ENCODE measurements at places on chromosomes 1 and 21.

DNA sequence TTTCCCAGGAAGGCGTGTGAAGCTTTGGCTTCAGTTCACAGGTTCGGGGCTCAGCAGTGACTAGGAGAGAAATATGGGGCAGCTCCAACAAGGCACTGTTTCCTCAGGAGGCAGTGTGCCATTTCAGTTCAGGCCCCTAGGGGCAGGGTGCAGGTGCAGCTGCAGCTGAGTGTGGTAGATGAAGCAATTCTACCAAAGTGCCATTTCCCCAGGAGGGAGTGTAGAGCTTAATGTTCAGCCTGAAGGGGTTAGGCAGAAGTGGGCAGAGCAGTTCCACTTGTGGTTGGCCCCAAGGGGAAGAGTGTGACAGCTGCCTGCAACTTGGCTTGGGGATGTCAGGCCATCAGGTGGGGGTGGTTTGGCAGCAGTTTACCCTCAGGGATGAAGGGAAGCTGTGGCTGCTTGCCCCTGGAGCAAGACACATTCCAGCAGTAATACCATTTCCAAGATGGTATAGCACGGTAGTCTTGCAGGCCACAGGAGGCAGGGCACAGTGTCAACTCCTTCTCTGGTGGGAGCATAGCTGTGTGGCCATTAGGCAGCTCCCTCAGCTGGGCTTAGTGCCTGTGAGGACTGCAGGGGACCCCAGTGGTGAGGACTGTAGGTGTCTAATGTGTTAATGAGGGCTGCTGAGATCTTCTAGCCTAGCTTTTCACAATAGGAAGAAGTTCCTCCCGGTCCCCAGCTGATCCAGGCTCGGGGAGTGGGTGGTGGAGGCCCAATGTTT is 34.7 kb downstream of the RGSL1 start:
- peak; percentile 62 for DNase-seq

GRCh38 chr1:116185161-116185701 is 74.0 kb downstream of the MAB21L3 start:
- DNase-seq: no peak

DNA sequence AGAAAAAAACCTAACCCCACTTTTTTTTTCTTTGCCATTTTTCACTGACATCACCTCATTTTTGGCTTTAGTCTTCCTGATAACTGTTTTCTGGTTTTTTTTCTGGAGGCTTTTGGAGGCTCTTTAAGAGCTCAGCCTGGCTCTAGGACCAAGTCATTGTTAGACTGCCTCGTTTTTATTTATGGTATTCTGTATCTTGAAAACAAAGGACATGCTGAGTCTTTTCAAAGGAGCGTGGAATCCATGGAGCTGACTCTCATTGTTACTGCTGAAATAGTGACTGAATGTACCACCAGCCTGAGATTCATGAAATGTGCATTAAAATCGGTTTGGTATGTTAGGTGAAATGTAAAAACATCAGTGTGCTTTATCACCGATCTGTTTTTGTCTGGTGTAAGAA is 28.0 kb downstream of the RASAL2 start:
- no peak for DNase-seq

GRCh38 chr1:209344156-209344555 is 239.4 kb upstream of the CAMK1G start:
- DNase-seq: no peak

DNA sequence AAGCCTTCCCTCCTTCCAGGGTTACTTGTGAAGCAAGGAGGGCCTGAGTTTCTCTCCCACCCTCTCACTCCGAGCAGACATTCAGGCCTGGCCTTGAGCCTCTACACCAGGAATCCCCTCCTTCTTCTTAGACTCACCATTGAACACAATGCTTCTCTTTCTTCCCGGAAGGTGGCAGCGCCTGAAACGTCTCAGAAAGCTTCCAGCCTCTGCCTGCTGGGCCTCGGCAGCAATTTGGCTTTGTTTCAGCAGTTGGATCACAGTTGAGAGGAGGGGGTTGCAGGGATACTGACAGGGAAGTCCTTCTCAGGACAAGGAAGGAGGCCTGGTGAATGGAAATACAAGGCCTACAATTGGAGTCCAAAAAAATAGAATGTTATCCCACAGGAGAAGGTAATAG is 6.3 kb downstream of the CLDN8 start:
- peak; percentile 38 for DNase-seq

DNA sequence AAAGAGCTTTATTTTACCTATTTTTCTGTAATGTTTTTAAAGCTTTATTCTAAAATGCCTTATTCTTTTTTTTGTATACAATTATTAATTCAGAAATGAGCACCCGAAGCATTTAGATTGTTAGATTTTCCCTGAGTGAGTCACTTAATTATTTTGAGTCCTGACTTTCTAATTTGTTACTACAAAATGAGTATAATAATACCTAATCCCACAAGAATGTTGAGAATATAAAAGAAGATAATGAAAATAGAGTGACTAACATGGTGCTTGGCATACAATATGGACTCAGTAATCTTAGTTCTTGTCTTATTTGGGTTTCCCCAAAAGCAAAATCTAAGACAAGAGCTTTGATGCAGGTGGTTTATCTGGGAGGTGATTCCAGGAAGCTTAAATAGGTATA is 142.2 kb downstream of the LHX8 start:
- no peak for DNase-seq

- DNase-seq: no peak
Observed at GRCh38 chr1:18157968-18158367, 50.4 kb downstream of the IGSF21 start.

- no peak for DNase-seq
Observed at GRCh38 chr21:39120876-39121599, 62.2 kb downstream of the PSMG1 start.

DNA sequence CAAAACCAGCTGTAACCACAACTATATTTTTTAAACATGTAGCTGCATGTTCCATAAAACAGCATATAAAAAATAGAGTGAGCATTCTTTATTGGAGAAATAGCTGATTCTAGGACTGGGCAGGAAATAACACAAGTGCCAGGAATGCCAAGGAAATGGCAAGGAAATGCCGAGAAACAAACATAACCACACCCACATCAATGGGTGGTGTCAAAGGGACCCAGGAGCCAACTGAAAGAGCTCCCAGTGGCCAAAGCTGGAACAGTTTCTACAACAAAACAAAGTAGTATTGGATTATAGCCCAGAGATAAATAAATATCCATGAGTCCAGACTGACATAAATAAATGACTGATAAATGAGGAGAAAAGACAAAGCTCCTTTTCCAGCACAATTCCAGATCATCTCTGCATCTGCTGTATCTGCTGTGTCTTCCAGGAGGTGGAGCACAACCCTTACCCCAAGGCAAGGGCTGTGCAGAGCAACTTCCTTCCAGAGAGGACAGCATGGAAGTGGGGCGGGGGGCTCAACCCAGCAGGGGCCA is 28.1 kb downstream of the ADARB1 start:
- DNase-seq: no peak

- DNase-seq: no peak
Observed at GRCh38 chr1:12549460-12550349, 68.3 kb downstream of the DHRS3 start.

DNA sequence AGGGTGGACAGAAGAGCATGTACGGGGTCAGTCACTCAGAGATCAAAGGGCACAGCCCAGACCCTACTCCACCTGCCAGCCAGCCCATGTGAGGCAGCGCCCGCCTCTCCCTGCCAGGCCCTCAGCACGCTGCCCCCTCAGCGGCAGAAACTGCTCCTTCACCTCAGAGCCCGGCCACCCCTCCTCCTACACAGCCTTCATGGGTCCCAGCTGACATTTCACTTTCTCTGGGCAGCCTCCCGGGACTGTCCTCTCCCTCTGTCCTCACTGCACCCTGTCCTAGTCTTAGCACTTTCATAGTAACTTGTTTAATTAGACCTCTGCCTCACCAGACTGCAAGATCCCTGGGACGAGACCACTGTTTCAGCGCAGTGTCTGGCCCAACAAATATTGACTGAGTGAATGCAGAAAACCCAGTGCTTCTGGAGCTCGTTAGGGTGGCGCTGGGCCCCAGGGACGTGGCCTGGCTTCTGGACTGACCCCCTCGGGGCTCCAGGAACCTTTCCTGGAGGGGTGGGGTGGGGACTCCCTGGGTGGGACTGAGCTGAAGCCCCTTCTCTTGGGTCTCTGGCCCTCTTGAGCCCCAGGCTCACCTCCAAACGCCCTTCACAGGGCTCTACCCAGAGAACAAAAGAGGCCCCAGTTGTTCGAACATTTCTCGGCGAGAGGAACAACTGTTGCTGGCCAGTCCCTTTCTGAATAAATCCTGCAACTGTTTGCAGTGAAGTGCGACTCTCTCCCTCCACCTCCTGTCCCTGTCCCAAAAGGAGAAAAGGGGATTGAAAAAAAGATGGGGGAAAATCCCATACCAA is 114.9 kb downstream of the CASZ1 start:
- no peak for DNase-seq

GRCh38 chr1:119338757-119339156 is 29.8 kb upstream of the HAO2 start:
- DNase-seq: no peak

- DNase-seq: no peak
Observed at GRCh38 chr1:170592591-170593111, 60.7 kb downstream of the GORAB start.

DNA sequence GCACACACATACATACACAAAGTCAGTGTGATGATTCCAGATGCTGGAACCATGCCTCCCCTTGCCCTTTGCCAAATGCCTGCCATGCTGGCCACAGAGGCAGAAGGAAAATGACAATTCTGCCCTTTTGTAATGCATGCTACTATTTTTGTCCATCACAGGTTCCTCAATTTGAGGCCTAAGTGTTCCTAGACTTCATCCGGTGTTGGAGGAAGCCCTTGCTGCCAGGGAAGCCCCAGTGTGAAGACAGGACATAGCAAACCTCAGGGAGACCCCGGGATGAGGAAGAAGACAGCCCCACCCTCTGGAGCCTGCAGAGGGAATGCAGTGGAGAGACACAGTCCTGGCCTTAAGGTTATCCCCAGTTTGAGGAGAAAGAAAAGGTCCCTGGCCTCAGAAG is 14.4 kb downstream of the PRR9 start:
- no peak for DNase-seq

GRCh38 chr1:34268311-34268954 is 91.7 kb downstream of the C1orf94 start:
- no peak for DNase-seq

DNA sequence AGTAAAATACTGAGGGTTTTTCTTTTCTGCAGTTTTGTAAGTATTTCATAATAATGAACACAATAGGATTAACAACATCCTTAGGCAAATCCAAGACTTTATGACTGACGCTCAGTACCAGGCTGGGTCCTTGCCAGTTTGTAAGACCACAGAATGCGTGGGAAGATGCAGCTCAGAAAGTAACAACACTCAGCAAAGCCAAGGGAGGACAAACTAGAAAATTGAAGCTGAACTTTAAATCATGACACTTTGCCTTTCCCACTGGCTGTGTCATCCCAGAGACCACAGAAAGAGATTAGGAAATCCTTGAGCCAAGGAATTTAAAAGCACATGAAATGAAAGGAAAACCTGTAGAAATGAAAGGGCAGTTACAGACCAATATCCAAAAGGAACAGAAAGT is 426.3 kb upstream of the CHRM3 start:
- no peak for DNase-seq

DNA sequence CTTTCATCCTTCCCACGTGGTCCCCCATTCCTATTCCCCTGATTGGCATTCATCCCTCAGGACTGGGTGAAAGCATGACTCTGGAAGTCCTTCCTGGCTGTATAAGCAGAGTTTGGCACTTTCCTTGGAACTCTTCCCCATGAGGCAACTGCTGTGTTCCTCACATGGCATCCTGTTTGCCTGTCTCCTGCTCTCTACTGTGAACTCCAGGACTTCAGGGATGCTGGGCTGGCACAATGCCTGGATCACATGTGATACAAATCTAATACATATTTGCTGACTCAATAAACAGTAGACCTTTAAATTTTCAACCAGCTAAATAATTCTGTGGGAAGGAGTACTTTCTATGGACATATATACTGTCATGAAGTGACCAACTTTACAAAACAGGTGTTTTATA is 46.8 kb upstream of the EDEM3 start:
- DNase-seq: no peak
